ENCODE measurements at places on chromosomes 13 and 19. TPM values are rescaled to one million over a fixed set of nuclear protein-coding genes. Genes with fewer than 3 reads are reported as not detected.

Gene CFAP97D2
- not detected for total RNA-seq

Gene LILRA2
- total RNA-seq, result 0.15 TPM

Gene RASL11A
- 3.0 TPM for total RNA-seq

Gene DYRK1B
- total RNA-seq, result 9.1 TPM

Gene ZNF20
- 4.5 TPM for total RNA-seq

Gene EPSTI1
- 121 TPM for total RNA-seq

Measured in T-helper 1 cell treated with Interleukin-12 subunit alpha and Interleukin-12 subunit beta and Interleukin-4 antibody, amounts not matched to agents 30 ng/mL and 1 ng/mL, for 36 hours (primary cell).